Head of caudate nucleus (tissue), 42 donors: ENCODE measurements at places on chromosomes 2 and 18.

DNA sequence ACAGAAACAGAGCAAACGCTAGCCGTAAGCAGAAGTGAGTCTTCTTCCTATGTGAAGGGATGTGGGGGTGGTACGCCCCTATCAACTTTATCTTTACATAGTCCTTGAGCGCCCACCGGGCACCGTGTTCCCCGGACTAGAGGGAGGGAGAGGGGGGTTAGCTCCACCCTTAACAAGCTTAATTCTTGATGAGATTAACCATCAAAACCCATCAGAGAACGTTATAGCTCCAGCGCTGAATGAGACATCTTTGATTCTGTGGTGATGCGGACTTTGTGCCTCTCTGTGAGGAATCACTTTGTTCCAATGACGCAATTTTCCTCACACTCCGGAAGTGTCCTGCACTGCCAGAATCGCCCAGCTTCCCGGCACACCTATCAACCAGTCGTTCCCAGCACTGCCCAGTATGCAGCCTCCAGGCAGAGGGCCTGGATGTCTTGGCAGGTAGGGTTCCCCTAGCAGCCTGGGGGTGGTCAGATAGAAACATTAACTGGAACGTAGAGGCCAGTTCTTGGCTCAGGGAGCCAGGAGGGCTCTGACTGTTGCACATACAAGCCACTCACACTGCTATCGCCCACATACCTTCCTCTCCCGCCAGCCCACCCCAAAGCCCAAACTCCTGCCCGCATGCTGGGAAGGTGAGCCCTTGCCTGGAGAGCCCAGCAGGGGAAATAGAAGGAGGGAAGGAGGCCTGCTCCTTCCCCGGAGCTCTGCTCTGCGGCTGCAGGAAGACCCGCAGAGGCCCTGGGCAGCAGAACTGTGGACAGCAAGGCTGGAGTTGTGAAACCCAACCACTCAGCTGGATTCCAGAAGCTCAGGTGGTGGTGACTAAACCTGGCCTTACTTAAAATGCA, 1.9 kb upstream of the ODC1 start:
- DNase-seq = no peak

- DNase-seq = no peak
Measured at GRCh38 chr2:6224267-6224666, 532.1 kb downstream of the SOX11 start.

- DNase-seq = no peak
Measured at GRCh38 chr2:186950694-186951093, 101.7 kb upstream of the ZSWIM2 start.

DNA sequence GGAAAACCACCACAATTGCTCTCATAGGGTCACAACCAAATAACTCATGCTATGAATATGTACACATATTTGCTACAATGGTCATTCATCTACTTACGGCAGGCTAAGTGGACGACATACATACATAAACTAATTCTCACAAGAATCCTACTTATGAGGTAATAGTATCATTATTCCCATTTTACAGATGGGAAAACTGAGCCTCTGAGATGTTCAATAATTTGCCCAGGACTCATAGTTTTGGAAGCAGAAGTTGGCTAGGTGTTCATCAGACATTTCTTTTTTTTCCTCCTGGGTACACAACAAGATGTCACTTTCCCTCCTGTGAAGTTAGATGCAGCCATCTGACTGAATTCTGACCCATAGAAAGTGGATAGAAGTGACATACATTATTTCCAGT, 89.0 kb upstream of the PKDCC start:
- DNase-seq = no peak

DNA sequence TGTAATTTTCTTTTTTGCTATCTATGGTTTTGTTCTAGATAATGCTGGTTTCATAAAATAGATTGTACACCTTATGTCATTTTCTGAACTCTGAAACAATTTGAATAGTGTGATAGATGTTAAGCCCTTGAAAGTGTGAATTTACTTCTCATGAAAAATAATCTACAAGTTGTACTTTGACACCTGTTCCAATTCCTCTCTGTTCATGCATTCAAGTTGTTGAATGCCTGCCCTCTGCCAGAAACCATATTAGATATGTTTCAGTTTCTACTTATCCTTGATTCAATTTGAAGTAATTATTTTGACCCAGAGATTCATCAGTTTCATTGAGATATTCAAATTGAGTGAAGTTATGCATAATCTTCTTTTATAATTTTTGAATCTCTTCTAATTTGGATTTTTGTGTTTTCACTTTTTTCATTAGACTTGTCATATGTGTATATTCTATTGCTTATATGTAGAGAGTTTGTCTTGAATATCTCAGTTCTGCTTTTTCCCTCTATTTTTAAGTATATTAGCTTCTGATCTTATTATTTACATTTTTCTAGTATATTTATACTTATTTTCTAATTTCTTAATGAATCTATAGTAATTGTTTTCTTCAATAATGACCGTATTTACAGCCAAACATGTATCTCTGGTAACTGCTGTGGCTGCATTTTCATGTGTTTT, 143.3 kb upstream of the TACR1 start:
- DNase-seq = no peak
